ENCODE measurements at places on chromosomes 7 and 10.

GRCh38 chr7:30225863-30226613 lies 58.4 kb upstream of the ZNRF2 start:
- DNase-seq, result peak; percentile 75

- DNase-seq, result no peak
Observed at GRCh38 chr7:39383136-39383535, 183.1 kb upstream of the YAE1 start.

DNA sequence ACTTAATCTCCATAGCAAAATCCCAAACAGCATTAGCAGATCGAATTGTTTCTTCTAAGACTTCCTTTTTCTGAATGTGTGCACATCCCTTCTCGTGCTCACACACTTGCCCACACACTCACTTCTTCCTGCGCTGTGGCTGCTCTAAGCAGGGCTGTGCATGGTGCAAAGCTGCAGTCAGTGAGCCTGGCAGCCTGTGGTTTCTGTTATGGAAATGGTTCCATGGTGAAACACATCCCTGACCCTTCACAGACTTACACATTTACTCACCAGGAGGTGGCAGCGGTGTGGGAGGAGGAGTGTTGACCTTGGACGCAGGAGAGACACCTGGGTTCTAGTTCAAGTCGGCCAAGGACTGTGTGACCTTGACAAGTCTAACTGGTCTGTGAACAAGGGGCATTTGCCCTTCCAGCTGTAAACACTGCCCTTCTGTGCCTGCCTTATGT lies 24.9 kb downstream of the MTURN start:
- no peak for DNase-seq

DNA sequence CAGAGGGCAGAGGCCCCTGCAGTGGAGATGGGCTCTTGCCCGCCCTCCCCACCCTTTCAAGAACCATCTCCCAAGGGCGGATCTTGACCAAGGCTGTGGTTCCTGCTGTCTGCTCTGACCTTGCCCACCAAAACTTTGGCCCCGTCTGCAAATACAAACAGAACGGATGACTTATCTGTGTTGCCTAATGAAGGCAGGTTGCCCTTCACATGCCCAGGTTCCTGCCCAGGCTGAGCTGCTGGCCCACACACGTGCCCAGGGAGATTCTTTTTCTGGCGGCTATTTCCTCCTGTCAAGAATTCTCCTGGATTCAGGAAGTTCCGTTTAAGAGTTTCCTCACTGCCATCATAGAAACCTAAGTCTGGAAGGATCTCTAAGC lies 78.3 kb downstream of the PROSER2 start:
- no peak for DNase-seq

GRCh38 chr10:3107426-3107961 lies 40.1 kb downstream of the PFKP start:
- peak; percentile 92 for DNase-seq

- no peak for DNase-seq
Observed at GRCh38 chr7:117572856-117573620, 93.2 kb downstream of the CFTR start.

Measured in globus pallidus (tissue), 1 donor.